CD4-positive, alpha-beta T cell treated with Interleukin-4 for 1 hour (primary cell): ENCODE measurements at places on chromosomes 11 and 22.

DNA sequence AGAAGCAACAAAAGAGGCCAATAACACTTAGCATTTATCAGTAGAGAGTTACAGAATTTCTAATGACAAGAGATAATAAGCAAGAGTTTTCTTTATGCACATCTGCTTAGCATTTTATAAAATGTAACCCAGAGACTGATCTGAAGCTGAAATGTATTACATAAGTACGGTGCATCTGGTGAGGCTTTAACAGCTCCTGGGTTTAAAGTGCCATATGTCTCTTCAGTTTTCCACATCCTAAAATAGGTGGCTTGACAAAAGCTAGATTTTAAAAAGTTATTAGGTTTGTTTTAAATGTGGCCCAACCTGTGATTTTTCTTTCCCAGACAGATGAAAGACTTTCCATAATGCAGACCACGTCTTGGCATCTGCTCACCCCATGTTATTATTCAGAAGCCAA, 620.7 kb upstream of the ARHGAP42 start:
- DNase-seq, result no peak

DNA sequence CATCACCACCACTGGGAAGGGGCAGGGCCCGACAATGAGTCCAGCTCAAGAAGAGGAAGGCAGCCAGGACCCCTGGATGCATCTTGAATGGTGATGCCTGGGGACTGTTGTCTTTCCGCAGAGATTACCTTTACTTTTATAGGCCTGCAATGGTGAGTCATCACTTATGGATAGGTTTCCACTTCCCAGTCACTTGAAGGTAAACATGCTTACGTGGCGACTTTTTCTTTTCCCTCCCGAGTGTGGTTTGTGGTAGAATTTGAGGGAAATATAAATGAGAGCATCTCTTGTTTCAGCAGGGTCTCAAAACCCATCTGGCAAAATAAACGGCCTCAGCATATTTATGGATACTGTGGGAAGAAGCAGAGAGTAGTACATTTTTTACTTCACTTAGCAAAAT, at the start of gene MMP13:
Gene MMP13 (minus strand): TSS at position 109 of the 400 bp plus-strand sequence. CDS start 27 bp downstream, at position 82.
- no peak for DNase-seq

GRCh38 chr11:74465291-74465708, 2.0 kb downstream of the KCNE3 start:
- DNase-seq, result no peak

DNA sequence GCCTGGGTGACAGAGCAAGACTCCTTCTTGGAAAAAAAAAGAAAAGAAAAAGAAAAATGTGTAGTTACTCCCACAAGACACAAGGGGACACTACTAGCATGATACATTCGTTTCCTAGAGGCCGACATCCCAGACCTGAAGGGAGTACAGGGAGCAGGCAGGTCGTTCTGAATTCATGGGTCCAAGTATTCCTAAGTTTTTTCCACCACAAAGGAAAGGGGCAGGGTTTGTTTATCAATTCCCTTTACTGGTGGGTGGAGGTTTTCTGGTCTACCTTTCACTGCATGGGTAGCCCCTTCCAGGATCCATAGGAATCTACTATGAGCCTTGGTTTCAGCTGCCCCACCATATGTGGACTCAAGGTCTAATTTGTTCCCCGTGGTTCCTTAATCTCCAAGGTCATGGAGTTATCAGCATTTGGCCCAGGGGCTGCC, 11.8 kb downstream of the TIGD3 start:
- peak; percentile 51 for DNase-seq

GRCh38 chr22:28232204-28232603, 313.1 kb upstream of the PITPNB start:
- DNase-seq, result no peak

DNA sequence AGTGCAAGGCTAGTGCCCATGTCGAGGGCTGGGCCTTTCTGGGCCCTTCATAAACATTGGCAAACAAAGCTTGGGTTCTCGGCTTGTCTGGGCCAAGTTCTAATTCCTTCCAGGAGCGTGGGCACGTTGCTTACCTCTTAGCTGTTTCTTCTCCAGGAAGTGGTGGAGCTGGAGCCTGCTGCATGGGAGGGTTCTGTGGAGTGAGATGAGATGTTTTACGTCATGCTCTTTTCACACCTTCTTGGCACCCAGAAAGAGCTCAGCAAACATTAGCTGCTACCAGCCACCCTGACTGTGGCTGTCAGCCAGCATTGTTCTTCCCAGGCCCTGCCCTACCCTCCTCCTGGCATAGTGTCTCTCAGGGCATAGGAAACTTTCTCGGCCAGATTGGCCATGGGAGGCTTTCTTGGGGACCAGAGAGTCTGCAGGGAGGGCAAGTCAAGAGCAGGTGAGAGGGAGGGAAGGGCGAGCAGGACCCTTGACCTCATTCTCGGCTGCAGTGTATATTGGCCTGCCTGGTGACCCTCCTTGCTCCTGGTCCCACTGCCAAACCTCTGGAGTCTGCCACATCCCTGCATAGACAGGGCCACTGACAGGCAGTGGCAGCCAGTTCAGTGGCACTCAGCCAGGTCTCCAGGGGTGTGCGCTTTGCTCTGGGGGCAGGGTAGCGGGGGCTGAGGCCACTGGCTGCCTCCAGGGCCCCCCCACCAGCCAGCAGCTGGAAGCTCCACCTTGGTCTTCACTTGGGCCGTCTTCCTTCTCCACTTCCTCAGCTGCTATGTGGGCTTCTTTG, 98.8 kb downstream of the BCR start:
- peak; percentile 40 for DNase-seq

DNA sequence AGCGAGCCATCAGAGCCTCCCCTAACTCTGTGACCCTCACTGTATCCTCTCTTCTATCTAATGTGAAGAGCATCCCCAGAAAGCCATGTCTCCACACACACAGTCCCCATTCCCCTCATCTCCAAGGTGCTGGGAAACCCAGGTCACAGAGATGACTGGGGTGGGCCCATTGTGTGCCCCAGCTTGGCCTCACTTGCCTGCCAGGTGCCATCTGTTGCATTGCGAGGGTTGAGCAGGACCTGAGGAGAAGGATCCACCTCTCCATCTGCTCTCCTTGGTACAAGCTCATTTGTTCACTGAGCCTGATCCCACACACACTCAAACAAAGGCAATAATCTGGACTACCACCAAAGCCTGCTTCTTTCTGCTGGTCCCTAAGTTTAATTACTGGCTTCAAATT, 118.8 kb downstream of the SPATA19 start:
- no peak for DNase-seq

DNA sequence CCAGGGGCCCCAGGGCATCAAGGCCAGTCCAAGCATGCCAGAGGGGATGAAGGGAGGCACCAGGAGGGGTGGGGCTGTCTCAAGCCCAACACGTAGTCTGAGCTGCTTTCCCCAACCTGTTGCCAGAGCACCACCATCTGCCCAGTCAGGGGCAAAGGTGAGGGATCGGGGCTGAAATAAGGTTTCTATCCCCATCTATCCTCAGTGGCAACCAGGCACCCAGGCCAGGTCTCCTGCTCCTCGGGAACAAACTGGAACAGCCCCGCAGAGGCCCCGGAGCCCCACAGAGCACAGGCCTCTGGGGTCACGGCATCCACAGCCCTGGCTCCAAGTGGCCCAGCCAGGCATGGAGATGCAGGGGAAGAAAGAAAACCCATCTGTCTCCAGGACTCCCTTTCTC, 19.3 kb downstream of the STARD10 start:
- DNase-seq, result no peak

DNA sequence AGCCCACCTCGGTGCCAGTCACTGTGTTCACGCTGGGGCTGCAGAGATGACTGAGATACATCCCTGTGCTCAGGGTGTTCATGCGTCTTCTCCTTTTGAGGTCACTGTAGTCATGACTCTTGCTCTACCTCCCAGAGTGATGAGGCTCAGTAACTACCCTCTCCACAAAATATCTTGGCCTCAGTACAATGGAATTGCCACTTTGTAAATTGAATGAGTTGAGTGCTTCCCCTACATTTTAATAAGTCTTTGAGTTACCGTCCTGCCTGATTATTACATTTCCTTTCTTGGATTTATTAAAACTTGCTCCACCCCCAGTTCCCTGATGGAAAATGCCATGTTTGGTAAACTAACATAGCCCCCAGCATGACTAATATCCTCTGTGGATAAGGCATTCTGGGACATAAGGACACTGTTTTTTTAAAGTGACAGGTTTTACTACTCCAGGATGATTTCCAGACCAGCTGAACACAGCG, 15.9 kb downstream of the PRSS23 start:
- DNase-seq, result no peak

DNA sequence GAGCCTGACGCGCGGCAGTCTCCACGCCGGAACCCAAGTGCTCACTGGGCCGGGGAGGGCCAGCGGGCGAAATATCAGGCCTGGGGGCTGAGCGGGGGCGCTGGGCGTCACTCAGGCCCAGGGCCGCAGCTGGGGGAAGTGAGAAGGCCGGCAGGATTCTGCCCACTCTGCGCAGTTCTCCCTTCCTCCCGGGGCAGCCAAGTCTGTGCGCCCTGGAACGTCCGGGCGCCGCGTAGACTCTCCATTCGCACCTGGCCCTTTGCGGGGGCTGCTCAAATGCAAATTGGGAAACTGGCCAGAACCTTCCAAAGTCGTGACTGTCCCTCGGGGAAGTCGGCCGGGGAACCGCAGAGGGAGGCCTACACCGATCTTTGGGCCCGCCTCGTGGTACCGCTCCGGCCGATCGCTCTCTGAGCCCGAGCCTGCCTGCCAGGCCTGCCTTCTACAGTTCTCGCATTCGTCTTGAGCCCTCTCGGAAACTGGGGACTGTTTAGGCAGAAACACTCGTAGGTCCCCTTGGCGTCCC, 2.2 kb upstream of the SLC6A5 start:
- DNase-seq, result no peak

DNA sequence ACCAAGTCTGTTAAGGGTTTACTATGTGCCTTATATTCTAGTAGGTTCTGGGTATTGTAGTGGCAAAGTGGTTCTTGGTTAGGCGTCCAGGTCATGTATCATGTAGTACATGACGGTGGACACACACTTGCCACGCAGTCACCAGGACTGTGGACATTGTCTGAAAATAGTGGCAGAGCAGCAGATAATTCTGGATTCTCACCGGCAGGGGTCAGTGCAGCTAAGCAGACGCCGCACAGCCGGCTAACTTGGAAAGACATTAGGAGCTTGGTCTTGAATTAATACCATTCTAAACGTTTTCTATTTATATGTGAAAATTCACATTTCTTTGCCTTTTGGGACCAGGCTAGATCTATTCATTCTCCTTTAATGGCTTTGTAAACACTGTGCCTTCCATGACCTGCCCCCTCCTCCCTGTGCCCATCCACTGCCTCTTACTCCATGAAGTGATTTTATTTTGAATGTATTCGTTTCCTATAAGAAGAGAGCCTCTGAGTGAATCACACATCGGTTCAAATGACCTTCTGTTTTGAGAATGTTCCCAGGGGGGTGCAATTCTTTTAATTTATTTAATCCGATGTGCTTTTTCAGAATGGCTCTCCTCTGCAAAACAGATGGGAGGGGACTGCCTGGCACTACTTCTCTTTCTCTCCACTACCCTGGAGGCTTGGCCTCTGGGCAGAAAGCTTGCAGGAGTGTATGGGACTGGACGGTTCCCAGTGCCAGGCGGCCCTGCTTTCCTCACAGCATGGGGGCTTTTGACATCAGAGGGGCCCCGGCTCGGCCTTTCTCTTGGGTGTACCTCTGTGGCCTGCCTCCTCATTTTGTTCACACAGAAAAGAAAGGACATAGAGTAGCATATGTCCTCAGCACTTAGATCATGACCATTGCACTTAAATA, 378.0 kb downstream of the NTM start:
- peak; percentile 14 for DNase-seq

DNA sequence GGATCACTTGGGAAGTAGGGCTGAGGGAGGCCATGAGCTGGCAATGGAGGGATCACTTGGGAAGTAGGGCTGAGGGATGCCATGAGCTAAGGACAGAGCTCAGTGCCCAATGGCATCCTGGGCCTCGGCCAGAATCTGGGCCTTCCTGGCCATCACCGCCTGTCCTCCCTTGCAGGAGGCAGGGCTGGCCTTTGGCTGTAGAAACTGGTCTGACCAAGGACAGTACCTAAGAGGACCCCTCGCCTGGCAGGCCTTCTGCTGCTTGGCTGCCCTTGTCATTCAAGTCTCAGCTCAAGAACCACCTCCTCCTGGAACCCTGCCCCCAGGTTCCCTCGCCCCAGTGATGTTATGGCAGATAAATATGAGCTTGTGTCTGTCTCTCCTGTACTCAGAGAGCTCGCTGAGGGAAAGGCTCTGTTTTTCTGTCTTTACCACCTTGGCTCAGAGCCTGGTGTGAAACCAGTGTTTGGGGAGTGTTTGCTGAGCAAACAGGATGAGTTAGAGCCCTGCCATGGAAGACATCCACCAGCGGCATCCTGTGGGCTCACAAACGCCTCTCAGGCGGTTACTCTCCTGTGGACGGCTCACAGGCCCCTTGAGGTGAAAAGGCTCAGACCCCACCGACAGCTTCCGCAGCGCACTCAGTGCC, 19.3 kb upstream of the RASL10A start:
- no peak for DNase-seq

GRCh38 chr11:111624608-111625007, 22.4 kb downstream of the SIK2 start:
- no peak for DNase-seq

- DNase-seq, result no peak
Measured at GRCh38 chr11:132134322-132134721, 763.9 kb downstream of the NTM start.
